ENCODE measurements at places on chromosomes 12 and 14.

- DNase-seq: peak; percentile 77
Observed at GRCh38 chr14:24310646-24311604, at the start of gene LTB4R. LTB4R (plus strand) TSS chr14:24311502; CDS start chr14:24315652, 4,150 bp downstream.

DNA sequence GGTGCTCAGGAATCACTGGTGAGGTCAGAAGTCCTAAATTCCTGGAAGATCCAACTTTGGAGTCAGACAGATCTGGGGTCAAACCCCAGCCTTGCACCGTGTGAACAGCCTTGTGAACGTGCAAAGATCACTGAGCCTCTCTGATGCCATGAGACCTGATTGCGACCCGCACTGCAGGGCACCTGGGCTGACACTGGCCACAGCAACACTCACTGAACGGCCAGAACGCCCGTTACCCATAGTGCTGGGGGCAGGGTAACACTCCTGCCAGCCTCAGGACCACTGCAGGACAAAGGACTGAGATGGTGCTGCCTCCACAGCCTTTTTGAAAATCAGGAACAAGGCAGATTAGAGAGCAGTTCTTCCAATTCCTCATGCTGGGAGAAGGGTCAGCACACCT lies 28.3 kb downstream of the CHGA start:
- no peak for DNase-seq

DNA sequence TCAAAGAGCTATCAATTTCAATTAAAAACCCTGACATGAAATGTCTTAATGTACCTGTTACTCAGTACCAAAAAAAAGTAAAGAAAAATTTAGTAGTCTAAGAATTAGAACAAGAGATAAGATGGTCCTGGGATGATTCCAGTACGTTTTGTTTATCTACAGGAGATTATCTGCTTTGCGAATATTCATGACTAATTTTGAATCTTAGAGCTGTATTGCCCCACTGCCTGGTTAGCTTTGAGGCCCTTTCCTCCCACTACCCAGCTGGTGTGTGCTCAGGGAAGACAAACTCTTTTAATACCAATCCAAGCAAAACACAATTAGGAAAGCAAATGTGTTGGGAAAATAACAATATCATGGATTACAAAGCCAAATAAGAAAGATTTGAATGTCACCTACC lies 263.5 kb downstream of the FOXG1 start:
- DNase-seq: no peak

- DNase-seq: no peak
Observed at GRCh38 chr14:89214221-89214965, 202.6 kb downstream of the FOXN3 start.

Data from CD4-positive, alpha-beta memory T cell (primary cell).